ENCODE measurements at places on chromosomes 1 and 21. TPM values are rescaled to one million over a fixed set of nuclear protein-coding genes. Genes with fewer than 3 reads are reported as not detected.

- no peak overlapping the region for H3K4me3 ChIP-seq
- no peaks in the 10 kb centered on the region for H3K36me3 ChIP-seq
- no peaks in the 10 kb centered on the region for H3K27me3 ChIP-seq
- no peak for DNase-seq
Observed at GRCh38 chr1:176904057-176904751, 260.3 kb downstream of the ASTN1 start.

DNA sequence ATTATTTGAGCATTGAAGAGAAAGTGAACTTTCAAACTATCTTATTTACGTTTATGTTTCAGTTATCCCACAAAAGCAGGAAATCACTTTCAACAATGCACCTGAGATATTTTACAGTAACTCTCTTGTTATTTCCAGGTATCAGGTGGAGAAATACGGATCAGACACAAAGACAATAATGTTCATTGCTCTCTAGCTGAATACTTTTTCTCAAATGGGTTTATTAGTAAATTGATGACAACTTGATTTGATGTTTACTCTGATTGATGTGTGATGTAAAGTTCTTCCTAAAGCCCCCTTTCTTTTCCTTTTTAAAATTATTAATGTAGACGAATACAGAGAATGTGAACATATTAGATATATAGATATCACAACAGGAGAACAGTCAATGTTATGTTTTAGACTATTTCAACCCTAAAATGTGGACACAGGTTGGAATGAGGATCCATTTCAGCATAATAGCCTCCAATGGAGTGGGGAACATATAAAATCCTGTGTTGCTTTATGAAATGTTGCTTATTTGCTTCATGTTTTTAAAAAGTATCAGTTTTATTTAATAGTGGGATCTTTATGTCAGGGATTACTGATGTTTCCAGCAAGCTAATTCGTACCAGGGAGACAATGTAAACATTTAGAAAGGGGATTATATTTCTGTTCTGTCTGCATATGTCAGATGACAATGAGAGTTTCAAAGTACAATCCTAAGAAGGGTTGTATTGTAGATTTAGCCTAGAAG is 1522.3 kb upstream of the TPTE start:
- no peaks in the 10 kb centered on the region for H3K27me3 ChIP-seq
- no peaks in the 10 kb centered on the region for H3K36me3 ChIP-seq
- H3K27ac ChIP-seq: no peak overlapping the region
- H3K4me3 ChIP-seq: no peak overlapping the region
- no peak for DNase-seq

XCL2 gene
- not detected for total RNA-seq

- no peaks in the 10 kb centered on the region for H3K27me3 ChIP-seq
- no peaks in the 10 kb centered on the region for H3K36me3 ChIP-seq
- no peaks in the 10 kb centered on the region for H3K4me1 ChIP-seq
- H3K4me3 ChIP-seq: no peak overlapping the region
Observed at GRCh38 chr21:27493542-27493941, 526.7 kb upstream of the ADAMTS5 start.

GUCA2B gene
- not detected for total RNA-seq

CRYAA gene
- total RNA-seq: not detected

ITLN1 gene
- 938 TPM for total RNA-seq

GRCh38 chr1:196638466-196638865 is 13.4 kb upstream of the CFH start:
- H3K4me1 ChIP-seq: no peaks in the 10 kb centered on the region
- no peak overlapping the region for H3K4me3 ChIP-seq
- no peaks in the 10 kb centered on the region for H3K27me3 ChIP-seq
- no peak overlapping the region for H3K27ac ChIP-seq

NOS1AP gene
- total RNA-seq: 2.2 TPM

GRCh38 chr1:44212355-44213221 is 683 bp upstream of the DMAP1 start:
- DNase-seq: no peak
- H3K4me1 ChIP-seq: no peaks in the 10 kb centered on the region
- H3K27ac ChIP-seq: peak overlapping the region; percentile 85
- H3K4me3 ChIP-seq: peak overlapping the region; percentile 97

- no peak for DNase-seq
- no peak overlapping the region for H3K4me3 ChIP-seq
- H3K4me1 ChIP-seq: no peaks in the 10 kb centered on the region
- no peak overlapping the region for H3K27ac ChIP-seq
- no peaks in the 10 kb centered on the region for H3K36me3 ChIP-seq
Observed at GRCh38 chr1:151553659-151554058, 13.6 kb downstream of the TUFT1 start.

GRCh38 chr1:25045480-25046193 is 115.6 kb upstream of the RUNX3 start:
- H3K27ac ChIP-seq: no peak overlapping the region
- H3K27me3 ChIP-seq: no peaks in the 10 kb centered on the region
- no peak for DNase-seq
- H3K4me1 ChIP-seq: no peaks in the 10 kb centered on the region

GRCh38 chr1:208324005-208324404 is 79.8 kb upstream of the PLXNA2 start:
- no peak for DNase-seq
- no peaks in the 10 kb centered on the region for H3K27me3 ChIP-seq
- H3K36me3 ChIP-seq: no peaks in the 10 kb centered on the region
- H3K4me3 ChIP-seq: no peak overlapping the region
- no peaks in the 10 kb centered on the region for H3K4me1 ChIP-seq
- H3K27ac ChIP-seq: no peak overlapping the region

ZSWIM5 gene
- 3.3 TPM for total RNA-seq

GRCh38 chr1:19122668-19123067 is 87.4 kb downstream of the UBR4 start:
- H3K4me1 ChIP-seq: no peaks in the 10 kb centered on the region
- no peak for DNase-seq
- no peak overlapping the region for H3K4me3 ChIP-seq
- no peak overlapping the region for H3K27ac ChIP-seq

DNA sequence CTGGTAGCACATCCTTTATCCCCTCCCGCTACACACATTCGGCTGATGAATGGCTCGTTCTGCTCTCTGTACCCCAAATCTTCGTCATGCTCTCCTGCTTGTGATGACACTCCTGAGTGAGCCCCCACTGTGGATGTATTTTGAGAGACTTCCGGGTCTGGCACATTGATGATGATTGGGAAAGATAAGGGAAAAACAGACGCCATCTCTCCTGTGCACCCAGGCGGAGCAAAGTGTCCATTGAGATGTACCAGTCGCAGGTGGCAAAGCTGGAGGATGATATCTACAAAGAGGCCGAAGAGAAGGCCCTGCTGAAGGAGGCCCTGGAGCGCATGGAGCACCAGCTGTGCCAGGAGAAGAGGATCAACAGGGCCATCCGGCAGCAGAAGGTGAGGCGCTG is 27.9 kb upstream of the EFHD2 start:
- no peak for DNase-seq
- H3K4me3 ChIP-seq: no peak overlapping the region
- H3K27me3 ChIP-seq: no peaks in the 10 kb centered on the region
- H3K27ac ChIP-seq: no peak overlapping the region

F11R gene
- 41.1 TPM for total RNA-seq

DNA sequence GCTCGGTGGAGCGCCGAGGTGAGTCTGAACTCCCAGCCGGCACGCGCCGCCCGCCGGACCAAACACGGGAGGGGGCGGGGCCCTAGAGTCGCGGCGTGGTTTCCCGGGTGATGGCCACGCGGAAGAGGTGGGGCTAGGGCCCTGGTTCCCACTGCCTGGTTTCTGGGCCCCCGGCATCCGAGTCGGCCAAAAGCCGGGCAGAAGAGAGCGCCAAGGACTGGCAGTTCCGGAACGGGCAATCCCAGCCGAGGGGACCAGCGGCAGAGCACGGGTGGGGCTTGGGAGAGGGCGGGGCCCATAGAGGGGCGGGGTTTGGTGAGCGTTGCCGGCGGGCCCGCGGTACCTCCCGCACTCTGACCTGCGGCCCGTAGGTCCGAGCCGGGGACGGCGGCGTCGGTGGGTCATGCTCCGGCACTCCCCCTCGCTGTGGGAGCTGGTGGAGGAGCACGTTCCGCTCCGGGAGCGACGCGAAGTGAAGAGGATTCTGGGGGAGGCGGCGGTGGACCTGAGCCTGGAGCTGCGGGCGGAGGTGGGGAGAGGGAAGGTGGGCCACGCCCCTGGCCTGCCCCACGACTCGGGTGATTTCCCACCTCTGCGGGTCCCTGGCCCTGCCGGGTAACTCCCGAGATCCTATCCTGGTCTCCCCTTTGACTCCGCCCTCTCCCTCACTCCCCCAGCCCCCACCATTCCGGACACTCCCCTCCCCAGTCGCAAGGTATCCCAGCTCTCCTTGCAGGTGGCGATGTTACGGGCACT is at the start of gene CCDC24:
CCDC24 (plus strand) TSS at position 124 of the 756 bp plus-strand sequence; CDS start at position 404, 280 bp downstream.
- no peaks in the 10 kb centered on the region for H3K27me3 ChIP-seq
- peak within 1 kb of the TSS; percentile 71 for H3K4me3 ChIP-seq
- peak; percentile 86 for DNase-seq
- peaks cover 5% of the 10 kb centered on the region for H3K4me1 ChIP-seq
- H3K36me3 ChIP-seq: no peaks in the 10 kb centered on the region

GRCh38 chr21:43766734-43767497 is 9.2 kb downstream of the CSTB start:
- no peaks in the 10 kb centered on the region for H3K36me3 ChIP-seq
- DNase-seq: no peak
- no peaks in the 10 kb centered on the region for H3K27me3 ChIP-seq
- H3K4me3 ChIP-seq: no peak overlapping the region
- no peak overlapping the region for H3K27ac ChIP-seq
- H3K4me1 ChIP-seq: no peaks in the 10 kb centered on the region

REN gene
- total RNA-seq: not detected

SPRR2F gene
- not detected for total RNA-seq

GRCh38 chr21:38773099-38774061 is 32.3 kb upstream of the ETS2 start:
- H3K4me1 ChIP-seq: no peaks in the 10 kb centered on the region
- H3K36me3 ChIP-seq: no peaks in the 10 kb centered on the region
- no peak overlapping the region for H3K27ac ChIP-seq
- H3K27me3 ChIP-seq: no peaks in the 10 kb centered on the region
- no peak for DNase-seq

- no peaks in the 10 kb centered on the region for H3K27me3 ChIP-seq
- peak overlapping the region; percentile 2 for H3K27ac ChIP-seq
- H3K36me3 ChIP-seq: no peaks in the 10 kb centered on the region
- H3K4me3 ChIP-seq: no peak overlapping the region
Observed at GRCh38 chr1:93450321-93450720, 2.4 kb downstream of the FNBP1L start.

F5 gene
- 1.3 TPM for total RNA-seq

CYP4A11 gene
- 0.48 TPM for total RNA-seq

GART gene
- total RNA-seq: 90.8 TPM

TDRD5 gene
- 0.96 TPM for total RNA-seq

- DNase-seq: no peak
- H3K36me3 ChIP-seq: no peaks in the 10 kb centered on the region
- no peak overlapping the region for H3K4me3 ChIP-seq
- no peak overlapping the region for H3K27ac ChIP-seq
- H3K4me1 ChIP-seq: no peaks in the 10 kb centered on the region
- no peaks in the 10 kb centered on the region for H3K27me3 ChIP-seq
Observed at GRCh38 chr1:115411371-115412063, 73.5 kb upstream of the NGF start.

TMPRSS15 gene
- not detected for total RNA-seq

DNA sequence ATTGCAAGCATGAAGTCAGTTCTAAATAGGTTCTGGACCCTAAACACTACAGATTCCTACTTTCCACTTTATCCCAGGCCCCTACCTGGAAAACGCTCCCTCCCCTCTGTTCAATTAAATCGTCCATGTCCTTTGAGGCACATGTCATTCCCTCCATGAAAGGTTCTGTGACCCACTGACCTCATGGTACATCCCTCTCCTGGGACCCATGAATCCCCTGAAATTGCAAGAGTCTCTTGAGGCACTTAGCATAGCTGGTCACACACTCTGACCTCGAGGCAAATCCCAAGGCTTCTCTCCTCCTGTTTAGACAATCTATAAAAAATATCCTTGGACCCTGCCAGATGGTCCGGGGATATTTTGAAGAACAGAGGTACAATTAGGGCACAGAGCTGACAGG is 34.3 kb upstream of the KRTAP19-8 start:
- H3K36me3 ChIP-seq: no peaks in the 10 kb centered on the region
- DNase-seq: no peak
- H3K4me1 ChIP-seq: no peaks in the 10 kb centered on the region
- no peak overlapping the region for H3K4me3 ChIP-seq

ICOSLG gene
- total RNA-seq: 2.6 TPM

B3GALT2 gene
- 0.32 TPM for total RNA-seq

DNA sequence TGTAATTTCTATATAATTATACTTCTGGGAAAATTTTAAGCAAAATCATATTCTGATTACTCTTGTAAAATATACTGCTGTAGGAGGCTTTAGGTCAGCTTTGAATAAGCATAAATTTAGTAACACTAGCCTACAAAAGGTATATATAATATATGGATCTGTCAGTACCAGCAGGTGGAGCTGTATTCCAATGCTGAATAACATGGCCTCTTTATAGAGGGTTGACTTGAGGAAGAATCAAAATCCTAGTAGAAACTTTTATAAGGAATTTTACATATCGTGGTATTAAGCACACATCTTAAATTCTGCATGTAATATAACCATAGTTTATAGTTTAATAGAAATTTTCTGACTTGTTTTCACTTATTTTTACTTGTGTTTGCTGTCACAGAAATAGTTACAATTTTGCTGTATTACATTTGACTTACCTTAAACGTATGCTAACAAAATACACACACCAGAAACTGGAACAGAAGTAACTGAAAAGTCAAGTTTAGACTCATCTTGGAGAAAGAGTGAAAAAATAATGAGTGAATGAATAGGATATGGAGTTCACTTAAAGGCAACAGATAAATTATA is 79.3 kb downstream of the HMCN1 start:
- no peaks in the 10 kb centered on the region for H3K27me3 ChIP-seq
- no peaks in the 10 kb centered on the region for H3K4me1 ChIP-seq
- H3K27ac ChIP-seq: no peak overlapping the region
- H3K36me3 ChIP-seq: no peaks in the 10 kb centered on the region

DNA sequence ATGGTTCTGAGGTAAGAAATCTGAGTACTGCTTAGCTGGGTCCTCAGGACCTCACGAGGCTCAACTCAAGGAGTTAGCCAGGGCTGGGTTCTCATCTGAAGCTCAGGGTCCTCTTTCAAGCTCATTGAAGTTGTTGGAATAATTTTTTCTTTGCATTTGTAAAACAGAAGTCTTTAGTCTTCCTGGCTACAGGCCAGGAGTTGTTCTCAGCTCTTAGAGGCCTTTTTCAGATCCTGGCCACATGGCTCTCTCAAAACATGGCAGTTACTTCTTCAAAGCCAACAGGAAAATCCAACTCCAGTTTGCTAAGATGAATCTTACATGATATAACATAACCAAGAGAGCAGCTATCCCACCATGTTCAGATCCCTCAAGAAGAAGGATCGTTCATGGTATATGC is 92.3 kb upstream of the CHODL start:
- H3K27me3 ChIP-seq: no peaks in the 10 kb centered on the region
- no peaks in the 10 kb centered on the region for H3K4me1 ChIP-seq
- no peaks in the 10 kb centered on the region for H3K36me3 ChIP-seq
- no peak overlapping the region for H3K4me3 ChIP-seq
- DNase-seq: no peak
- no peak overlapping the region for H3K27ac ChIP-seq

Measured in breast epithelium (tissue), 4 donors.